ENCODE measurements at places on chromosomes 7 and 10. TPM values are rescaled to one million over a fixed set of nuclear protein-coding genes. Genes with fewer than 3 reads are reported as not detected.

TMEM140 gene
- polyA plus RNA-seq: 5.5 TPM

POU6F2 gene
- polyA plus RNA-seq: not detected

OPALIN gene
- not detected for polyA plus RNA-seq

FAM204A gene
- 37.6 TPM for polyA plus RNA-seq

OR6B1 gene
- not detected for polyA plus RNA-seq

COL28A1 gene
- polyA plus RNA-seq: 0.11 TPM

GCK gene
- 0.40 TPM for polyA plus RNA-seq

FFAR4 gene
- not detected for polyA plus RNA-seq

NCAPG2 gene
- polyA plus RNA-seq: 19.5 TPM

LRMDA gene
- polyA plus RNA-seq: 0.12 TPM

C1GALT1 gene
- 7.9 TPM for polyA plus RNA-seq

MOGAT3 gene
- not detected for polyA plus RNA-seq

C7orf33 gene
- not detected for polyA plus RNA-seq

COX15 gene
- 16.3 TPM for polyA plus RNA-seq

HOXA1 gene
- 1.0 TPM for polyA plus RNA-seq
